ENCODE measurements at places on chromosomes 16 and 17. TPM values are rescaled to one million over a fixed set of nuclear protein-coding genes. Genes with fewer than 3 reads are reported as not detected.

UNC45B gene
- not detected for total RNA-seq

DLG4 gene
- total RNA-seq: 7.9 TPM

GAST gene
- not detected for total RNA-seq

CCT6B gene
- 0.15 TPM for total RNA-seq

MAP2K6 gene
- total RNA-seq: 2.9 TPM

CNTNAP1 gene
- 16.4 TPM for total RNA-seq

EFCAB13 gene
- 3.4 TPM for total RNA-seq

MAF gene
- 0.89 TPM for total RNA-seq

KRT13 gene
- not detected for total RNA-seq

CHMP6 gene
- total RNA-seq: 24.1 TPM

KRTAP4-5 gene
- total RNA-seq: not detected

TEDC2 gene
- total RNA-seq: 23.8 TPM

KRT31 gene
- not detected for total RNA-seq

SEPTIN12 gene
- not detected for total RNA-seq

CBLN1 gene
- not detected for total RNA-seq

SLC13A2 gene
- not detected for total RNA-seq

TBC1D28 gene
- total RNA-seq: not detected

VPS9D1 gene
- 9.6 TPM for total RNA-seq

TAT gene
- not detected for total RNA-seq

MRPL45 gene
- total RNA-seq: 33.9 TPM

FAM171A2 gene
- 6.2 TPM for total RNA-seq

LRRC37A gene
- total RNA-seq: 0.67 TPM

THAP11 gene
- total RNA-seq: 35.1 TPM

ZNF287 gene
- 6.2 TPM for total RNA-seq

SLFN13 gene
- 3.9 TPM for total RNA-seq

QPRT gene
- 49.1 TPM for total RNA-seq

KCNH4 gene
- total RNA-seq: not detected

NPIPB4 gene
- total RNA-seq: 3.3 TPM

HOXB6 gene
- 78.8 TPM for total RNA-seq

TMEM204 gene
- 12.9 TPM for total RNA-seq

C16orf89 gene
- total RNA-seq: 0.17 TPM

KRT32 gene
- total RNA-seq: not detected

KIF19 gene
- total RNA-seq: not detected

MYO15A gene
- 0.59 TPM for total RNA-seq

PLCG2 gene
- total RNA-seq: 0.17 TPM

SLFN12L gene
- under 0.01 TPM for total RNA-seq

AATF gene
- 33.3 TPM for total RNA-seq

CDH1 gene
- total RNA-seq: 0.15 TPM

CCL4L2 gene
- total RNA-seq: not detected

TNS4 gene
- total RNA-seq: 0.17 TPM

SPEM1 gene
- total RNA-seq: not detected

CDH5 gene
- not detected for total RNA-seq

NXPH3 gene
- not detected for total RNA-seq

KRTAP4-9 gene
- not detected for total RNA-seq

AOC2 gene
- 0.34 TPM for total RNA-seq

KLHL10 gene
- total RNA-seq: 0.17 TPM

HOXB9 gene
- 0.15 TPM for total RNA-seq

PRRT2 gene
- 0.67 TPM for total RNA-seq

All from bronchus fibroblast of lung (primary cell).